ENCODE measurements at places on chromosomes 12 and 14.

GRCh38 chr12:116759783-116760621 lies 21.9 kb downstream of the RNFT2 start:
- no peak for DNase-seq

DNA sequence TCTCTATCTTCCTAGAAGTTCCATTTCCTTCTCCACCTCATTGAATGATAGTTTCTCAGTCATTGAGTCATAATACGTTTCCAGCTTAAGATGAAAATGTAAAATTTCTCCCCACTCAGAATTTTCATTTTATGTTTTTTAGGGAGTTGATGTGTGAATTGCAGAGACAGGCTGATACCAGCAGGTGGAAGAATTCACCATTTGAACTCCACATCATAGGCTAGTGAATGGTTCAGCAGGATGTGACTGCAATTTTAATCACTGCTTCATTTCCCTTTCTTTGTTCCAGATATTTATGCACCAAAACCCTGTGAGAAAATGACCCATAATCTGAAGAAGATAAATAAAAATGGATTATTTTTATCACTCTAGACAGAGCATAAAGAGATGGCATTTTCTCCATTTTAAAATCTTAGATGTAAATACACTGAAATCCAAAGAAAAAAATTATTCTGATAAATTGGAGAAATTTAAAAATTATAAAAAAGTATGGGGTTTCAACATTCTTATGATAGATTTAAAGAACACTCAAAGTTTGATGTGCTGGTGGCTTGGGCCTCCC lies 10.6 kb upstream of the PYGL start:
- DNase-seq = peak; percentile 68

GRCh38 chr12:68089101-68089500 lies 70.4 kb downstream of the IFNG start:
- DNase-seq = no peak

GRCh38 chr14:41285186-41285748 lies 321.4 kb upstream of the LRFN5 start:
- DNase-seq = peak; percentile 30

DNA sequence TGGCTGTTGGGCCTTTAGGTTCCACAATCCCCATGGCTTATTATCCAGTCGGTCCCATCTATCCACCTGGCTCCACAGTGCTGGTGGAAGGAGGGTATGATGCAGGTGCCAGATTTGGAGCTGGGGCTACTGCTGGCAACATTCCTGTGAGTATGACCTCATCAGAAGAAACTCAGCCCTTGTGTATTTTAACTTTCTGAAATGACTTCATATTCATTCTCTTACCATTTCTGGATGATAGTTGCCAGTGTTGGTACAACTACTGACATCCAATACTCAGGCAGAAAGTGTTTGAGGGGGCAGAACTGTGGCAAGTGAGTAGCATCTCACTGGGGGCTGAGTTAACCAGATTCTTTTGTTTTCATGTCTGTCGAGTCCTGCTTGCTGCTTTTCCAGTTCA lies 2.3 kb downstream of the DAZAP2 start:
- DNase-seq = no peak

DNA sequence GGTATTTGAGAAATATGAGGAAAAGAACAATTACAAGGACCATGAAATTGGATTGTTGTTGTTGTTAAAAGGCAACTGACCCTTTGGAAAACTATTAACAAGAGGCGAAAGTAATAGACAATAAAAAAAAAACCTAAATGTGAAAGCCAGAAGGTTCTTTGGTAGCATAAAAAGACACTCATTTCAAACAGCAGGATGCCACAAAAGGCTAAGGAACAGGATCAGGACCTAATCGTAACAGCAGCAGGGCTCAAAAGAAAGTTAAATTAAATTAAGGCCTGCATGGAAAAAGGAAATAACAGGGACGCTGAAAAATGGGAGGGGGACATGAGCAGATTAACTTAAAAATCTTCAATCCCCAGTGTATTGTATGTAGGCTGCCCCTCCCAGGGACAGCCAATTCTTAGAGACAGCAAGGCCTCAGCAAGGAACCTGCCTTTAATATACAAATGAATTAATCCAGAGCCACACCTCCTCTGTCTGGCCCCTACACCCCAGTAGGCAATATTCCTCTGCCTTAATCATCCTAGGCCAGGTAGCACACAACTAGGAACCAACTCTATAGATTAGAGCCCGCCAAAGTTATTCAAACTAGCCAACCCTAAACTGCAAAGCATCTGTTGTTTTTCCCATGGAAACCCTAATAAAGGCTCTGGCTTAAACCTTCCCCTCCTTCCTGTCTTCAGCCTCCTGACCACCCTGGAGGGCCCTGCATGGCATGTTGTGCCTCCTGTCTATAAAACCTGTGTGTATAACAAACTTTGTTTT lies 28.4 kb upstream of the AP4S1 start:
- DNase-seq = no peak

- DNase-seq = peak; percentile 89
Measured at GRCh38 chr12:74890237-74890599, 319.4 kb downstream of the KCNC2 start.

DNA sequence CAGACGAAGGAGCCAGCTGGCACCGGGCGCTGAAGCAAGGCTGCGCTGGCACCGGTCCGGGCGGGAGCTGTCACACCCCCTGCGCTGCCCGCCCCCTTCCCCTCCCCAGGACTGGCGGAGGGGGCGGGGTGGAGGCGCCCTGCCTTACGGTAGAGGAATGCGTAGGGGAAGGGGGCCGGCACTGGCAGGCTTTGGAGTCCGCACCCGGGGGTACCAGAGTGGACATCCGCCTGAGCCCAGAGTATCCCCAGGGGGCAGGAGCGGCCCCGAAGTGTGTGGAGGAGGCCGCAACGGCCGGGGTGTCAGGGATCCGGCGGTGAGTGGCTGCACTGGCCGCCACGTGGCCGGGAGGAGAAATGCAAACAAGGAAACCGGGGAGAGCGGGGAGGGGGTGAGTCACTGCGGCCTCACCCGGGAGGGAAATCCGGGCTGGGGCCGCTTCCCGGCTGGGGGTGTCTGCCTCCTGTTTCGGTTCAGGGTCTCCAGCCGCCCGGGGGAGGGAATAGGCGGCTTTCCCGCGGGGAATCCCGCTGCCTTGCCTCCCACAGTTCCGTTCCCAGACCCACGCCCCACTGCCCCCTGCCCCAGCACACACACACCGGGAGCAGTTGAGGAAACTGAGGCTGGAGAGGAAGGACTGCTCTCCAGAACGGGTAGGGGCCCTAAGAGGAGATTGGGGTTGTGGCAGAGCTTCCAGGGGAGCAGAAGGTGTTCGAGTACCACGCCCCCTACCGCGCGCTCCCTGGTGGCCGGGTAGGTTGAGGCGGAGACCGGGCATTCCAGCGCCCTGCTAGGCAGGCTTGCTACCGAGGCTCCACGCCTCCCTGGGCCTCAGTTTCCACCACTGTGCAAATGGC lies at the start of gene RAPGEF3:
RAPGEF3 (minus strand) TSS at position 47 of the 857 bp plus-strand sequence. CDS start 324 bp downstream, outside the sequence.
- DNase-seq = peak; percentile 86

- no peak for DNase-seq
Measured at GRCh38 chr12:131282292-131283080, 328.8 kb downstream of the ADGRD1 start.

- no peak for DNase-seq
Measured at GRCh38 chr12:99436584-99436983, 211.0 kb upstream of the GARIN6 start.

- no peak for DNase-seq
Measured at GRCh38 chr14:50783563-50783962, 47.4 kb downstream of the NIN start.
